ENCODE measurements at places on chromosomes 7 and 10.

DNA sequence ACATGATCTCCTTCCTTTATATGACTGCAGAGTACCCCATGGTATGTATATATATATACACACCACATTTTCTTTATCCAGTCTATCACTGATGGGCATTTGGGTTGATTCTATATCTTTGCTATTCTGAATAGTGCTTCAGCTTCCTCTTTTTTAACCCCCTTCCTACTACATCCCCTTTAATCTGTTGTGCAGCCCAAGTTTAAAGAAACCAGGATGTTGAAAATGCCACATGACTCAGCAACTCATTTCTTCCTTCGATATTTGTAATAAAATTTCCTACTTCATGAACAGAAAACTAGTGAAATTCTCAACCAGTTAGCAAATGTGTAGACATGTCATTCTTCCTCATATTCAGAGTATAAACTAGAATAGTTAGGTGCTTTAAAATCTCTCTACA, 1245.7 kb upstream of the SORCS1 start:
- no peak for DNase-seq

DNA sequence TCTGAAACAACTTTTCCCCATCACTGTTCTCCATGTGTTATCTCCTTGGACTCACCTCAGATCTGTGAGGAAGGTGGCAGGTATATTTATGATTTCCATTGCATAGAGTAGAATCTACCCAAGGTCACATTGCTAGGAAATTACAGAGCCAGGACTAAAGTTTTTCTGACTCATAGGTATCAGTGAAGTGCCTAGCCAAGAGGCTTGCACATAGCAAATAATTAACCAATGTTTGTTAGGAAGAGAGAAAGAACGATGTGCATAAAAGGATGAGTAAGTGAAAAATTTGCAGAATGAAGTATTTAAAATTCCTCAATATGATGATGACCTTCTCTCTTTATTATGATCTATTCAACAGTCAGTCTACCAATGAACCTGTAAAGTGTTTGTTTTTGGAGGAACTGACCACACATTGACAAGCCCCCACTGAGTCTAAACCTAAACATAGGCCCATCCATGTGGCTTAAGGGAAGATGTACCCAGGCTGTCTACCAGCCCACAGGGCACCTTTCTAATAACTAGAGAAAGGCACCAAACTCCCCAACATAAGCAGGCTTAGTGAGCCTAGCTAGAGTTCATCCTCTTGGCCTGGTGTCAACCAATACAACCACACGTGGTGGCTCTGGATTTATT, 252.9 kb upstream of the ZMIZ1 start:
- no peak for DNase-seq

GRCh38 chr7:5667391-5667790, 114.1 kb downstream of the RNF216 start:
- DNase-seq, result no peak

GRCh38 chr10:44458671-44459413, 73.9 kb upstream of the CXCL12 start:
- DNase-seq, result no peak

GRCh38 chr7:158606129-158606528, 18.5 kb upstream of the PTPRN2 start:
- no peak for DNase-seq

- DNase-seq, result no peak
Observed at GRCh38 chr7:65907501-65908198, 34.8 kb downstream of the VKORC1L1 start.

GRCh38 chr10:108230478-108231170, 1066.1 kb upstream of the SORCS1 start:
- no peak for DNase-seq

DNA sequence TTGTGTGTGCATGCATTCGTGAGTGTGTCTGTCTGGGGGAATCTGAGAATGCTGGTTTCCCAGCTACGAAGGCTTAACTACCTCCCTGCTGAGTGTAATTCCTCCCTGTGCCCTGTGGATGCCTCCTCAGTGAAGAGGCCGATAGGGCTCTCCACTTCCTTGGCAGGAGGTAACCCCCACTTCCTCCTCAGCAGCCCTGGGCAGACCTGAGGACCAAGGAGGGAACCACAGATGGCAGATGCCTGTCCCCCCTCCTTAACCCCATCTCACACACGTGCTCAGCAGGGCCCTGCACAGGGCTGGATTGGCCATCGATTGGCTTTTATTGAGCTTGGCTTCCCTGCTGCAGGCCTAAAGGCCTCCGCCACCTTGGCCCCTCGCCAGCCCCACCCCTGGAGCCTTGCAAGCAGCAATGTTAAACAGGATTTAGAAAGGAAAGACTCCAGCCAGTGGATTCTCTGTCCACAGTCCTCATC, 45.6 kb upstream of the LRRC4 start:
- DNase-seq, result no peak

GRCh38 chr10:114393482-114393881, 10.8 kb downstream of the AFAP1L2 start:
- no peak for DNase-seq

DNA sequence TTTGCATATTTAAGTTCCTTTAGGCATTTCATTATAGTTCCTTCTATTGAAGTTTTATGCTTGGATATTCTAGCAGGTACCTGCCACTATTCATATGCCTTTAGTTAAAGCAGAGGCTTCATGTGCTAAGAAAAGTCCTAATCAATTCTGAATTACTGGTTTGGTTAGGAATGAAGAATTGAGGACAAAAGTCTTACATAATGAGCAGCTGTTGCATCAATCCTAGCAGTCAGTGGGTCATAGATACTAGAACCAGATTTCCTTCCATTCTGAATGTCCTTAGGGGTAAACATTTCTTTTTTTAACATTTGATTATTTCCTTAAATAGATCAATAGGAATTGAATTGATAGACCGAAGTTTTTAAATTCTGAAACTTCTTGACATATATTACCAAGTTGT, 59.2 kb downstream of the CDK13 start:
- no peak for DNase-seq

- no peak for DNase-seq
Observed at GRCh38 chr10:53909791-53910190, 891.2 kb downstream of the PCDH15 start.

- no peak for DNase-seq
Observed at GRCh38 chr7:48140001-48140681, 31.1 kb upstream of the ABCA13 start.

DNA sequence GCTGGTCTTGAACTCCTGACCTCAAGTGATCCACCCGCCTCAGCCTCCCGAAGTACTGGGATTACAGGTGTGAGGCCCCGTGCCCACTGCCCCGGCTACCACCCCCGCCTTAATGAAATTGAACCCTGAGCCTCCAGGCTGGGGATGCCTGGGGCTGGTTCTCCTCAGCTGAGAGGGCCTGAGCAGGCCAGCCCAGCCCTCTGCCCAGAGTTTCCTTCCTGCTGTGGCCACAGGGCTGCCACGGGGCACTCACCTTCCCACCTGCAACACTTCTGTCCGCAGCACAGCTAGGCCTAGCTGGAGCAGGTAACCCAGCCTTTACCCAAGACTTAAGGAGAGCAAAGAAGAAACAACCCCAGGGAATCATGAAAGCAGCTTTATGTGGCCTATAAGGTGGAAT, 78.1 kb upstream of the ANLN start:
- no peak for DNase-seq

GRCh38 chr7:43648473-43649406, 65.8 kb downstream of the STK17A start:
- no peak for DNase-seq

GRCh38 chr10:33216661-33217427, 117.6 kb downstream of the NRP1 start:
- no peak for DNase-seq

GRCh38 chr10:108911814-108912541, 1011.3 kb downstream of the XPNPEP1 start:
- DNase-seq, result peak; percentile 82

- no peak for DNase-seq
Observed at GRCh38 chr10:70513848-70514309, 35.3 kb downstream of the PALD1 start.

- no peak for DNase-seq
Observed at GRCh38 chr7:100210805-100211204, 8.9 kb upstream of the PVRIG start.

DNA sequence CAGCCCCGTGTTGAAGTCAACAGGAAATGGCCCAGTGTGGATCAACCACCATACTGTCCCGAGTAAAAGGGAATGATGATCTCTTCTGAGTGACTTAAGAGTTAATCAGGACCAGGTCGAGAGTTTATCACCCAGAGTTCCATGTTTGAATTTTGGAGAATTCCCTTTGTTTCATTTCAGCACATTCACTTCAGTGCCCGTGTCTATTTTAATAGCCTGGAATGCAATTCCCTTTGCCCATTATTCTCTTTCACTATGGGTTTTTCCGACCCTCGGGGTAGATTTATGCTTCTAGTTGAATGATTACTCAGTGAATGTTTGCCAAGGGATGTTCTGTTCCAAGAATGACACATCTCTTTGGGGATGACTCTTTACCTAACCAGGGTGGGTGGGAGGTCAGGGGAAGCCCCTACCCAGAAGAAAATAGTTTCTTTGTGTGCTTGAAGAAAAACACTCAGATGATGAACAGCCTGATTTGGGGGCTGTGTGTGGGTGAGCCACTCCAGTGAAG, 594.9 kb downstream of the INHBA start:
- DNase-seq, result no peak

DNA sequence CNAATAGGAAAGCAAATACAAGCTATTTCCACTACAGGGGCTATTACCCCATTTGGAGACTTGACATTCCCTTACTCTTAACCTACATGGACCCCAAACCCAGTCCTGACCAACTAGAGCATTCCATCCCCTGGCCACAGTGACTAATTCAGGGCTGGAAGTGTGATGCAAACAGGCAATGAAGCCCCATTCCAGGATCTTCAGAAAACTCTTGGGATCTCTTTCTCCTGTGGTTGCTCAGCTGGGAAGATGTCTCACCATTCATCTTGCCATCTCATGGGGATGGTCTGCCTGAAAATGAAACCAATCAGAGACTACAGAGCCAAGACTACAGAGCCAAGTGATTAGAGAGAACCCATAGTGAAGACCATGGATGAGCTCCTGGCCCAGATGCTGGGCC, 206.2 kb downstream of the ZNF365 start:
- no peak for DNase-seq

DNA sequence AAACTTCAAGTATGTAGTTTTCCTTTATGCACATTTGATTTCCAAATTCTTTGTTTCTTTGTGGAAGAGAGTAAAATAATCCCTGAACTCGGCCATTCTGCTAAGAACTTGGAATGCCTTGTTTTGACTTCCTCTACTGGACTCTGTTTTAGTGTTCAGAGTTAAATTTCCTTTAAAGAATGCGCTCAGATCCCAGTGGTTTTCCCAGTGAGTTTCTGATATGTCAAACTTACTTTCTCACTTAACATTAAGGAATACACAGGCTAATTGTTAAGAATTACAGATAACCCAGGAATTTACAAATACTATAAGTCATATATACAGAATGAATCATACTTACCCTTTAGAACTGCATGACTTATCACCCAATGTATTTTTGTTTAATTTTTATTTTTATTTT, 1067.6 kb upstream of the CELF2 start:
- no peak for DNase-seq

GRCh38 chr10:69734797-69735468, 66.8 kb upstream of the COL13A1 start:
- DNase-seq, result no peak

DNA sequence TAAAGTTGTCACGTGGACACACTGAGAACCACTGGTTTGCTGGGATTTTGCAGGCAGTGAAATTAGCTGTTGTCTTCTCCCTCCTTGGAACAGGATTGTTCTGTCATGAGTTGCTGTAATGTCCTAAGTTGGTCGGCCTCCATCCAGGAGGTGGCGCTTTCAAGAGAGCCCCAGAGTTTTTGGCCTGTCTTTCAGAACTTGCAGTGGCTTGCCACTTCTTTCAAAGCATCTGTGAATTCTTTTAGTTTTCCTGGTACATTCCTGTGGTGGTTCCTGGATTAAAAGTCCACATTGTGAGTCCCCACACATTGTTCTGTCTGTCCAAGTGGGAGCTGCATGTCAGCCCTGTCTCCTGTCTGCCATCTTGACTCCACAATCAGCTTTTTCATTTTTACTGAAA, 133.8 kb downstream of the PON1 start:
- no peak for DNase-seq

GRCh38 chr7:16936626-16937422, 55.0 kb upstream of the AGR3 start:
- no peak for DNase-seq

DNA sequence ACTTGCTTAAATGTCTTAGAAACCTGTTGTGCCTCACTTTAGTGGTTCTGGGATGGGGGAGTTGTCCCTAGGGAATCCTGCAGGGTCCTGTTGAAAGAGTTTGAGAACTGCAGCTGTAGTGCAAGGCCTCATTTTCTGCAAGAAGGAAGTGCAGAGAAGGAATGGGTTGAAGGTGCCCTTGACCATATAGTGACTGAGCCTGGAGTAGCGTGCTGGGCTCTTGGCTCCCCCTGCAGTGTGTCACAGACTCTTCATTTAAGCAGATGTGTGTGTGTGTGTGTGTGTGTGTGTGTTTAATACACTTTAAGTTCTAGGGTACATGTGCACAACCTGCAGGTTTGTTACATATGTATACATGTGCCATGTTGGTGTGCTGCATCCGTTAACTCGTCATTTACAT, 92.2 kb downstream of the GRK5 start:
- no peak for DNase-seq

- peak; percentile 78 for DNase-seq
Observed at GRCh38 chr10:13347500-13348156, 465 bp downstream of the SEPHS1 start.

- DNase-seq, result no peak
Observed at GRCh38 chr7:11256501-11256900, 282.8 kb downstream of the PHF14 start.

DNA sequence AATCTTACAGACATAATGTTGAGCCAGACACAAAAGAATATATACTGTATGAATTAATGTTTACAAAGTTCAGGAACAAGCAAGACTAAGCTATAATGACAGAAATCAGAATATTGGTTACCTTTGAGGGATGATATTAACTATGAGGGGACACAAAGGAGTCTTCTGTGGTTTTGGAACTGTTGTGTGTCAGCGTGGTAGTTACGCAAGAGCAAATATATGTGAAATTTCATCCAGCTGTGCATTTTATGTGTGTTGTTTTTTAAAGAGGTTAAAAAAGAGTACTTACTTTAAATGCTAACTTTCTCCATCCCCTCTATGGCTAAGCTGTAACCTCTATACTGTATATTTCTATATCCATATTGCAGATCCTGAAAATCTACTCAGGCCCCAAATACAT, 14.9 kb downstream of the SLC25A28 start:
- DNase-seq, result no peak

- peak; percentile 29 for DNase-seq
Observed at GRCh38 chr10:96124230-96125141, 5.6 kb upstream of the ZNF518A start.

- peak; percentile 29 for DNase-seq
Observed at GRCh38 chr10:84264611-84265141, 19.8 kb downstream of the RGR start.

Measured in left kidney (tissue), 8 donors.